ENCODE measurements at places on chromosomes 12 and 14. TPM values are rescaled to one million over a fixed set of nuclear protein-coding genes. Genes with fewer than 3 reads are reported as not detected.

The SNX6 gene
- 67.4 TPM for polyA plus RNA-seq

The TMEM233 gene
- polyA plus RNA-seq = 4.9 TPM

The MDGA2 gene
- polyA plus RNA-seq = 0.35 TPM

The OR6J1 gene
- polyA plus RNA-seq = 0.15 TPM

The STXBP6 gene
- polyA plus RNA-seq = 24.9 TPM

The FGF23 gene
- not detected for polyA plus RNA-seq

The GUCY2C gene
- 0.32 TPM for polyA plus RNA-seq

The TPPP2 gene
- 0.72 TPM for polyA plus RNA-seq

The RHOF gene
- polyA plus RNA-seq = 3.7 TPM

The FRMD6 gene
- 25.7 TPM for polyA plus RNA-seq

The FOXG1 gene
- not detected for polyA plus RNA-seq

The FBXO33 gene
- 4.4 TPM for polyA plus RNA-seq

Measured in hindlimb muscle (tissue), 1 donor.